ENCODE measurements at places on chromosomes 7 and 10. TPM values are rescaled to one million over a fixed set of nuclear protein-coding genes. Genes with fewer than 3 reads are reported as not detected.

DNA sequence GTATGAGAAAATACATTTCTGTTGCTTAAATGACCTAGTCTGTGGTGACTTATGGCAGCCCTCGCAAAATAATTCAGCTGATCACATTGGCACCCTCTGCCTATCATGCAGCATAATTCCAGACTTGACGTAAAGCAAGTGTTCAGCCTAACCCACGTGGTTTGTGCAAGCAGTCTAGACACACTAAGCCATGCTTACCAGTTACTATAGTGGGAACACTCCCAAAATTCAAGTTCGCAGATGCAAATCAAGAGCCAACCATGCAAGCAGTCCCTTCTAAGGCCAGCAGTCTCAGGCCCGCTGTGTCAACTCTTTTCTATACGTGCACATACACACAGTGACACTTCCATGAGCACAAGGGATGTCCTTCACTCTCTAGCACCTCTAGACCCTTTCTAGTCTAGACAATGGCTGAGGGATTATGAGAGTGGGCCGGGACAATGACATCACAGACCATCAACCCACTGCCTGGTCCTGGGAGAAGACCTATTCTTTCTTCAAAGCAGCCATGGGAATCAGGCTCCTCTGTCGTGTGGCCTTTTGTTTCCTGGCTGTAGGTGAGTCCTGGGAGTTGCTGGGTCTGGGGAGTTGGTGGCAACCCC lies 29.0 kb upstream of the PRSS1 start:
- no peak for DNase-seq

DNA sequence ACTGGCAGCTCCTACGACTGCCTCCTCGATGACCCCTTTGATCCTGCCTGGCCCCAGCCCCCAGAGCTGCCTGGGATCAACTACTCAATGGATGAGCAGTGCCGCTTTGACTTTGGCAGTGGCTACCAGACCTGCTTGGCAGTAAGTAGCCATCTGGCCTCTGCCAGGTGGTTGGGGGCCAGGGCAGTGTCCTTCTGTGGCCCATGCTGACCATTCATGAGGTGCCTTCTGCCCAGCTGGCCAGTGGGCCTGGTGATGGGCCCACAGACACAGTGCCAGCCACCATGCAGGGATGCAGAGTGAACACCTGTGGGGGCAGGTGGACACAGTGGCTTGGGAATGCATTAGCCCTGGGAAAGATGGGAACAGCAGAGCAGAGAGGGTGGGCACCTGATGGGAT lies 50.0 kb downstream of the TBATA start:
- no peak for DNase-seq

DNA sequence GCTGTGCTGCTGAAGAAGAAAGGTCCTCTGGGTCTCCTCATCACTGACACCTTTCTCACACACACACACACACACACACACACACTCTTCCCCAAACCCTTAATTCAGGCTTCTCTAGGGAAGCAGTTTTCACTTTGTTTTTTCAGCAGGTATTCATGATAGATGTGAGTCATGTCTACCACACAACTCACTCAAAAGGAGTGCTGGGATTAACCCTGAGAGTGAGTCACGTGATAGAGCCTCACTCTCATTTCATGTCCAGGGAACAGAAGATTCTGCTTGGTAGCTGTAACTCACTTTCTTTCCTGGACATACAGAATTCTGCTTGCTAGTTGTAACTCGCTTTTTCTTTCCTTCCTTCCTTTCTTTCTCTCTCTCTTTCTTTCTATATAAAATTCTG lies 45.4 kb downstream of the VIM start:
- peak; percentile 40 for DNase-seq

The LSM5 gene
- total RNA-seq: 50.8 TPM

The KIAA1217 gene
- total RNA-seq: 12.5 TPM

The PPP1R9A gene
- total RNA-seq: 0.45 TPM

Data from fibroblast of the aortic adventitia (primary cell).